T-helper 2 cell treated with Interferon-gamma antibody and Interleukin-4, amounts not matched to agents 5 μg/mL and 100 μg/mL, for 36 hours (primary cell): ENCODE measurements at places on chromosomes 13 and 19.
A peak's percentile ranks its signal among the peaks of the same experiment; 100 is the strongest.

DNA sequence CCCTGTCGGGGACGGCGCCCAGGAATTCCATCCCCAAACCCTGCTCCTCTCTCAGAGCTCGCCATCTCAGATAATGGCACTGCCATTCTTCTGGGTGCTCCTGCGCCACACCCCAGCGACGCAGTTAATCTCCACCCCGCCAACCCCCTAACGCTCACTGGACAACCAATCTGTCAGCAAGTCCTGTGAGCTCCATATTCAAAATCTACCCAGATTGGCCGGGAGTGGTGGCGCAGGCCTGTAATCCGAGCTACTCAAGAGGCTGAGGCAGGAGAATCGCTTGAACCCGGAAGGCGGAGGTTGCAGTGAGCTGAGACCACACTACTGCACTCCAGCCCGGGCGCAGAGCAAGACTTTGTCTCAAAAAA is 18.6 kb downstream of the FCGBP start:
- no peaks in the 10 kb centered on the region for H3K27me3 ChIP-seq
- no peaks in the 10 kb centered on the region for H3K4me1 ChIP-seq

DNA sequence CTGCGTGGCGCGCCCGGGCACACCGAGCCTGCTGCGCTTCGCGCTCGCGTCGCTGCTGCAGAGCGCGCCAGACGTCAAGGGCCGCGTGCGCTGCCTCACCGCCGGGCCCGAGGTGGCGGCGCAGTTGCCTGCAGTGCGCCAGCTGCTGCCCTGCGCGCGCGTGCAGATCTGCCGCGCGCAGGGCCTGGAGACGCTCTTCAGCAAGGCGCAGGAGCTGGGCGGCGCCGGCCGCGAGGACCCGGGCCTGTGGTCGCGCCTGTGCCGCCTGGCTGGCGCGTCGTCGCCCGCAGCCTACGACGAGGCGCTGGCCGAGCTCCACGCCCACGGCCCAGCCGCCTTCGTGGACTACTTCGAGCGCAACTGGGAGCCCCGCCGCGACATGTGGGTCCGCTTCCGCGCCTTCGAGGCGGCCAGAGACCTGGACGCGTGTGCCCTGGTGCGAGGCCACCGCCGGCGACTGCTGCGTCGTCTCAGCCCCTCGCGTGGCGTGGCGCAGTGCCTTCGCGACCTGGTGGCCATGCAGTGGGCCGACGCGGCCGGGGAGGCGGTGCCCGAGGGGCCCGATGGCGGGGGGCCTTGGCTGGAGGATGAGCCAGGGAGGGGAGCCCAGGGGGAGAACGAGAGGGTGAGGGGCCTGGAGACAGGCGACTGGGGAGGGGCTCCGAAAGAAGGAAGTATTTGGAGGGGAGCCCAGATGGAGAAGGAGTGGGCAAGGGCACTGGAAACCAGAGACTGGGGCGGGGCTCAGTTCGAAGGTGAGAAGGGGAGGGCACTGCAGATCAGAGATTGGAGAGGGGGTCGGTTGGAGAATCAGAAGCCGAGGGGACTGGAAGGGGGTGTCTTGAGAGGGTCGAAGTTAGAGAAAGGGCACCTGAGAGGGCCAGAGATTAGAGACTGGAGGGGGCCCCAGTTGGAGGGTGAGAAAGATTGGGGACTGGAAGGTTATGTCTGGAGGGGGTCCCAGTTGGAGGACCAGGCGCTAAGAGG is 24.7 kb downstream of the ZSWIM9 start:
- H3K4me3 ChIP-seq = no peak overlapping the region
- peaks cover 11% of the 10 kb centered on the region for H3K36me3 ChIP-seq
- no peaks in the 10 kb centered on the region for H3K27me3 ChIP-seq
- no peak overlapping the region for H3K27ac ChIP-seq
- peaks cover 4% of the 10 kb centered on the region for H3K4me1 ChIP-seq
- DNase-seq = no peak

GRCh38 chr19:41987141-41987860 is 6.7 kb downstream of the ATP1A3 start:
- no peaks in the 10 kb centered on the region for H3K4me1 ChIP-seq
- H3K36me3 ChIP-seq = no peaks in the 10 kb centered on the region
- no peak overlapping the region for H3K4me3 ChIP-seq
- H3K27ac ChIP-seq = no peak overlapping the region
- peaks cover 3% of the 10 kb centered on the region for H3K27me3 ChIP-seq

DNA sequence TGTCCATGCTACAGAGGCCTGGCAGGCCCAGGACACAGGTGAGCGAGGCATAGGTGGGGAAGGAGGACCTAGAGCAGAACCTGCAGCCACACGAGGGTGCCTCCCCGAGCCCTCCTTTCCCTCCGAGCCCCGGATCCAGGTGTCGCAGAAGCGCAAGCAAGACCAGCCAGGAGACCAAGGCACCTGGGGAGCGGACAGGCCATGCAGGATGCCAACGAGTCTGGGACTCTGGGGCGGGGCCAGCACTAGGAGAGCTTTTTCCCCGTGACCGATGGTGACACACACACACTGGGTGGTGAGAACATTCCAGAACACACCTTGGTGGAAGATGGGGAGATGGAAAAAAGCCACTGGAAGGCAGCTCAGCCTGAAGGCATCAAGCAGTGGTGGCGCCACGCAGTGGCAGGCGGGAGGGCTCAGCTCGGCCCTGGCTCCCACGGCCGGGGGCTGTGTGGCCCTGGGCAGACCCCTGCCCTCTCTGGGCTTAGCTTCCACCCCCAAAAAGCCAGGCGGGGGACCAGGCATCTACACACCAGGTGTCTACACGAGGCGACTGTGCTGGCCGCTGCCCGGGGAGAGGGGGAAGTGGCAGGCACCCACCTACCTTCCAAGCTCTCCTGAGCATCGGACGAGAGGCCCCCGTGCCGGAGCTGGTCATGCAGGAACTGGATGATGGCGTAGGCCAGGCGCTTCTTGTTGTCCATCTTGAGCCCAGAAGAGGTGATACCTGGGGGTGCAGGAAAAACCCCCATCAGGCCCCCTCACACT is 14.5 kb downstream of the SGTA start:
- H3K4me1 ChIP-seq = no peaks in the 10 kb centered on the region
- H3K27me3 ChIP-seq = no peaks in the 10 kb centered on the region
- no peak overlapping the region for H3K4me3 ChIP-seq
- H3K27ac ChIP-seq = no peak overlapping the region

DNA sequence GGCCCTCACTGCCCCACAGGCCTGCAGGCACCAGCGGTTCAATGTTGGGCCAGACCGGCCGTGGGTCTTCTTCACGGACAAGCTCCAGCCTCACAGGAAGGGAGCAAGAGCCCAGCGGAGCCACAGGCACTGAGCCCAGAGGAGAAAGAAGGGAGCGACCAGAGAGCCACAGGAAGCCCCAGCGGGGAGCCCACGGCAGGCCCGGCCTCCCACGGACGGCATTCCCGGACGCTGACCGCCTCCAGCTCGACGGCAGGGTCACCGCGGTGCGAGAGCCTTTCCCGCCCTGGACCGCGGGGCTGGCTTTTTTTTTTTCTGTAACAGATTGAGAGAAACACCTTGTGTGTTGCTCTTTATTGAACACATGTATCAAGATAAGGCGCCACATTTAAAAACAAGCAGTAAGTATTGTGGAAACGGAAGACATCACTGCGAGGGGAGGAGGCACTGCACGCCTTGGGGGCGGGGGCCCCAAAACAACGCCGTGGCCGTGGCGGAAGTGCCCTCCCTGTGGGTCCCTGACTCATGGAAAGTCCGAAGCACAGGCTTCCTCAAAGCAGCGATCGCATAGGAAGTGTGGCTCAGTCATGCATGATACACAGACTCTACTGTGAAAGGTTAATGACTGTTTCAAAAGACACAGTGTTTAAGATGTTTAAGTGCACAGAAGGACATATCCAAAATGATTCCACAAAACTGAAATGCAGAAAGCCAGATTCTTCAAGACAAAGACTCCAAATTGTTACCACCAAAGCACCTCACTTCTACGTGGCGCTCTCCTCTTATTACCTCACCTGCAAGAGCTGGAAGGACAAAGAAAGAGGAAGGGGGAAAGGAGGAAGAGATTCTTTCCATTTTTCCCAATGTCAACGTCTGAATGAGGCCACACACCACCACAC is 3.5 kb downstream of the RASA3 start:
- peak overlapping the region; percentile 98 for H3K4me3 ChIP-seq
- peak overlapping the region; percentile 96 for H3K27ac ChIP-seq
- H3K27me3 ChIP-seq = peaks cover 1% of the 10 kb centered on the region
- H3K4me1 ChIP-seq = peaks cover 54% of the 10 kb centered on the region
- peak; percentile 90 for DNase-seq

- H3K27me3 ChIP-seq = no peaks in the 10 kb centered on the region
- peak; percentile 58 for DNase-seq
- H3K27ac ChIP-seq = peak within 1 kb of the TSS; percentile 69
- peaks cover 2% of the 10 kb centered on the region for H3K4me1 ChIP-seq
- peak within 1 kb of the TSS; percentile 74 for H3K4me3 ChIP-seq
These were observed at the start of gene ZNF844 for GRCh38 chr19:12064590-12065538. Gene ZNF844, plus strand, starts transcription at chr19:12064731. Its CDS starts 143 bp downstream, at chr19:12064874.

DNA sequence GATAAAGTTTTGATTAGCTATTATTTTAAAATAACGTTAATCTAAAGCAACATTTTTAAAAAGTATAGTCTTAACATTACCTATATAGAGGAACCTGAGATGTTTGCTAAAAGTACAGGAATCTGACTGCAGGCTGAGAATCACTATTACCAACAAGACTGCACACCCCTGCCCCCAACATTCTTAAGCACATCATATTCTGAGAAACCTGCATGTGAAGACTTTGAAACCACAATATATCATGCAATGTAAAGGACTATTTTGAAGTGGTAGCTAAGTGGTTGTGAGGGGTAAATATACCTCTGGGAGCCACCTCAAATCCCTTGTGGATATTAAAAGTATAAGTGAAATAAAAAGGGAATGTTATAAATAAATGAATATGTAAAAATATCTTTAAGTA is 119.0 kb upstream of the KLF12 start:
- H3K4me1 ChIP-seq = peaks cover 51% of the 10 kb centered on the region
- DNase-seq = no peak
- H3K27ac ChIP-seq = no peak overlapping the region
- H3K36me3 ChIP-seq = peaks cover 5% of the 10 kb centered on the region
- peaks cover 14% of the 10 kb centered on the region for H3K27me3 ChIP-seq
